ENCODE measurements at places on chromosomes 3 and 15.

GRCh38 chr3:69803681-69804270 lies 64.5 kb downstream of the MITF start:
- DNase-seq: no peak

- no peak for DNase-seq
Observed at GRCh38 chr3:99970198-99970597, 144.1 kb downstream of the FILIP1L start.

DNA sequence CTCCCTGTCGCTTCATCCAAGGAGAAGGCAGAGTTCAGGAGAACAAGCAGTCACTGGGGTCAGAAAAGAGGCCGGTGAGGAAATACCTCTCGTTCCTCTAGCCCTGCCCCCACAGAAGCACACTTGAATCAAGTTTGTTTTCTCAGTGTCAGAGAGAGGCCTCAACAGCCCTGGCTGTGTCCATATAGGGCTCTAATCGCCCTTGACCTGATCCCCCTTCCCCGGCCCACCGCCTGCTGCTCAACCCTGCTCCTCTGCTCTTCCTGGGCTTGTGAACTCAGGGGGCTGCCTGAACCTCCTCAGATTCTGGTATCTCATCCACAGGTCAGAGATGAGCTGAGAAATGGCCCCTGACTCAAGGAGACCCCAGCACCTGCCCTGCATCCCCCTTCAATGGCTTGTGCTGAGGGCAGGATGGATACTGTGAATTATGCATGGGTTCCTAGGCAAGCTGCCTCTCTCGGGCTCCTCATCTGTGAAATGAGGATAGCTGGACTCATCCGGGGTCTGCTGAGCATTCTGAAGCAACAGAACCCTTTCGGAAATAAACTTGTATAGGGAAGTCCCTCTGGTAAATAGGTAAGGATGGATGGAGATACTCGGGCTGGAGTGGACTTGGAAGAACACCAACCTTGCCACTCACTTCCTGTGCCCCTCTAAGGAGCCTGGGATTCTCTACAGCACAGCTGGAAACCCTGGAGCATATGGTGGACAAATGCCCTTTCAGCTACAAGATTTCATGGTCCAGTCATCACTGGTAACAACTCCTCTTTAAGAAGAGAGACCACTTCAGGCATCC lies 147.5 kb downstream of the STT3B start:
- DNase-seq: no peak

DNA sequence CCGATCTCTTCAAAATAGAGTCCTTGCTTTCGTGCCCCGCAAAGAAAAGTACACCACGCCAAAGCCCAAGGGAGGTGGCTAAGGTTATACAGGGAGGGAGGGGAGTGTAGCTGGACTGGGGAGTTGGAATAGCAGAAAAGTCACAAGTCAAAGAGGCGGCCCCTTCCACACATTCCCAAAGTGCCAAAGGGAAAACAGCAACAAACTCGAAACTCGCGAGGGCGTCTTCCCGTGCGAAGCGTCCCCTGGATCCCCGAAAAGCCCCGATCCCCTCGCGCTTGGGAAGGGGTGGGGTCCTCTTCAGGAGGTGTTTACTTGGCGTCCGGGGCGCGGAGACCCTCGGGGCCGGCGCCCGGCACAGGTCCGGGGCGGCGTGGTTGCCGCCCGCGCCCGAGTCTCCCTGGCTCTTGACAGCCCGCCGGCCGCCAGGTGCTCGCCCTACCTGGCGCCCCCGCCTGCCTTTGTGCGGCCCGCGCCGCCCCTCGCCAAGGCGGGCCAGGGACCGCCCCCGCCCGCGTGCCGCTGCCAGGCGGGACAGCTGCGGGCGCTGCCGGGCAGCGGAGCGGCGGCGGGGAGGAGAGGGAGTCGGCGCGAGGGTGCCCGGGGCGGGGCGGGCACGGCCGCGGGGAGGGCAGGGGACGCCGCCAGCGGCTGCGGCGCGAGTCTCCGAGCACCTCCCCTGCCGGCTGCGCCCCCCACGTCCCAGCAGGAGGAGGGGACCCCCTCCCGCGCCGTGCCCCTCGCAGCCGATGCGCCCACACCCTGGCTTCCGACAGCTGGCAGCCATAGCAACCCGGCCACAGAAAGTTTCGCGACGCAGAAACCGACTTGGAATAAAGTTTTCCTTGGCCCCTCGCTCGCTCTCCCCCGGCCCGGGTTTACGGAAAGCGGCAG lies 966 bp downstream of the MYO1E start:
- no peak for DNase-seq

GRCh38 chr15:64634027-64634426 lies 141.4 kb downstream of the RBPMS2 start:
- DNase-seq: no peak

DNA sequence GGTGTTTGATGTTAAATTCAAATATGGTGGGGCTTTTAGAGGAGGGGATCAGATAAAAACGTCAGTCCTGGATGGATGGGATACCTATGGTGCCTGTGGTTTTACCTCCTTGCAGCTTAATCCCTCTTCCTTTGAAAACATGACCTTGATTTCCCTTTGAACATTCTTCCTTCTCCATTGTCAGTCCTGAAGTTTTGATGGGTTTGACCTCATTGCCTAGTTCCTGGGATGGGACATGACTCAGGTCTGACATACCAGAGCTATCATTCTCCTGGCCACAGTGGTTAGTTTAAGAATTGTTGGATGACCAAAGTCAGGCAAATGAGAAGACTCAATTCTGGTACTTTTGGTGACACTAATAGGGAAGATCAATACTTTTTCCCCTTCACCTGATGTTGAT lies 87.2 kb downstream of the PRICKLE2 start:
- DNase-seq: no peak

GRCh38 chr3:71488391-71488809 lies 95.1 kb downstream of the FOXP1 start:
- no peak for DNase-seq

DNA sequence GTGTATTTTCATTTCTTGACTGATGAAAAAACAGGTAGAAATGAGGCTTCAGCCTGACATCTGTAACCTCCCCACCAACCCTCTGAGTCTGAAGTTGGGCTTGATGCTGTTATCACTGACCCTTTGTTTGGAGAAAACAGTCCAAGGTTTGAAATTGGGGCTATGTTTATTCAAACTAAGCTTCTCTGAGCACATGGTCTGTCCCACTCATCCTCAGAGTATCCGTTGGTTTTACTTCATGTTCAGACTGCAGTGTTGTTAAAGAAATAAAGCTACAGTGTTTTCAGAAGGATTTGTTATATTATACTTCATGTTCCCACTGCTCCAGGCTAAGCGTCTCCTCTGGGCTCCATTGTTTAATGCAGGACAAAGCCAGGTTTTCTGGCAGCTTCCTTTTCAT lies 6.0 kb downstream of the MAPKBP1 start:
- DNase-seq: no peak

DNA sequence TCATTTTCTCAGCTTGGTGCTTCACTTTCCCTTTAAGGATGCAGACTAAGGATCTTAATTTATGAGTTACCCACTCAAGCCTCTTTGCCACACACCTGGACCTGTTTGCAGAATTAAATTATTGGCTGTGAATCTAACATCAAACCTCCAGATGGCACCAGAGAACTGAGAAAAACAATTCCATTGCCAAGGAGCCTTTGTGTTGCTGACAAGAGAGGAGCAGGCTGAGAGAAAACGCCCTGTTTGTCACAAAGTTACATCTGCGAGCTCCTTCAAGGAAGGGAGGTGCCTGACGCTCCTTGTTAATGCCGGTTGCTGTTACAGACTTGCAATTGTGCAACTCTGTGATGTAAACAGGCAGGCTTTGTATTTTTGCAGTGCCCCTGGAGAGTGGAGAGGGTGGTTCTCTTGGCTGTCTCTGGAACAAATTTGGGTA lies 36.3 kb upstream of the TMC3 start:
- DNase-seq: peak; percentile 65

- DNase-seq: no peak
Observed at GRCh38 chr3:50430191-50430590, 70.9 kb upstream of the TMEM115 start.

GRCh38 chr3:79497447-79498111 lies 270.2 kb downstream of the ROBO1 start:
- no peak for DNase-seq

DNA sequence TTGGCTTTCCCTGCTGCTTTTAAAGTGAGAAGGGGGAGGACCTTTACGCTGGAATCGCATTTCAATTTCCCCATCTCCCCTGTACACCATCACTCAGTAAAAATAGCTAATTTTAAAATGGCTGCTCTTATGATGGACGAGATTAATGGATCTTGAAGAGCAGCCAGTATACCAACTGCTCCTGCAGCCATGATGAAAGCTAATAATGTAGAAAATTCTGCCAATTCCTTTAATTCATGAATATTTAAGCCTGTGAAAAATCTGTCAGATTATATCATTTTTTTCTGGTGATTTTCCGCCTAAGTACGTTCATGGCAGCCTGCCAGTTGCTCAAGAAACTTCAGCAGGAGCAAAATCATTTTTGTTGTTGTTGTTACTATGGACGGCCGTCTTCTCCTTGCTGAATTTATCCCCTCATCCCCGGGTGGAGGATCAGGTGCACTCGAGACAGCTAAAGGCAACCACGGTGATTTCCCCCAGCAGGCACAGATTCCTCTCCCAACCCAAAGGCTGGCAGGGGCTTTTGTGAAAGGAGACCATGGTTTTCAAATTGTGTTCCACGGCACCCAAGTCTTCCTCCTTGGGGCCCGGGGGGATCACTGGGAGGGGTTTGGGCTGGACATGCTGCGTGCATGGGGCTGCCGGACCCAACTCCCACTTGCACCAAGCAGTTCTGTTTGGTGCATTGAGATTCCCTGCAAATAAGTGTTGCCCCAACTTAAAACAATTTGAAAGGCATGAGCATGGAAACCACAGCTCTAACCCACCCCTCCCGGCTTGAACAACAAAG lies 289.6 kb downstream of the UACA start:
- no peak for DNase-seq

GRCh38 chr3:105334138-105334882 lies 32.4 kb upstream of the ALCAM start:
- no peak for DNase-seq

GRCh38 chr3:163548015-163548414 lies 1530.3 kb downstream of the SI start:
- DNase-seq: no peak

- no peak for DNase-seq
Observed at GRCh38 chr3:158776531-158776930, 25.3 kb upstream of the MFSD1 start.

- no peak for DNase-seq
Observed at GRCh38 chr3:19220311-19220710, 72.0 kb downstream of the KCNH8 start.

GRCh38 chr3:98972155-98972554 lies 70.7 kb upstream of the DCBLD2 start:
- no peak for DNase-seq

- no peak for DNase-seq
Observed at GRCh38 chr3:83224101-83224868, 1462.8 kb upstream of the GBE1 start.

DNA sequence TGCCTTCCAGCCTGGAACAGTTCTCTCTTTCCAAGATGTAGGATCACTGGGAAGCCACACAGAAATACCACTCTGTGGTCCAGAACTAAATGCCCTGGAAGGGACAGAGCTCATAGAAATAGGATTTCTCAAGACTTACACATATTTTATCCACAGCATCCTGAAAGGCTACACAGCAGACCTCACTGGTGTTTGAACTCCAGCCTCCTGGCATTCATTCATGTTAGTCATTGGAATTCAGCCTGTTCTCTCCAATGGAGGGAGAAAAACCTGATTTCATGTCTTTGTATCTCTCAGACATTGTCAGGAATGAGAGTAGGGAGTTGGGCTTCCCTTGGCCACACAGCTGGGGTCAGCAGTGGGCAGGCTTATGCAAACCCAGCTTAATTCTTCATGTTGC lies 121.1 kb upstream of the PPP2R3A start:
- DNase-seq: no peak

DNA sequence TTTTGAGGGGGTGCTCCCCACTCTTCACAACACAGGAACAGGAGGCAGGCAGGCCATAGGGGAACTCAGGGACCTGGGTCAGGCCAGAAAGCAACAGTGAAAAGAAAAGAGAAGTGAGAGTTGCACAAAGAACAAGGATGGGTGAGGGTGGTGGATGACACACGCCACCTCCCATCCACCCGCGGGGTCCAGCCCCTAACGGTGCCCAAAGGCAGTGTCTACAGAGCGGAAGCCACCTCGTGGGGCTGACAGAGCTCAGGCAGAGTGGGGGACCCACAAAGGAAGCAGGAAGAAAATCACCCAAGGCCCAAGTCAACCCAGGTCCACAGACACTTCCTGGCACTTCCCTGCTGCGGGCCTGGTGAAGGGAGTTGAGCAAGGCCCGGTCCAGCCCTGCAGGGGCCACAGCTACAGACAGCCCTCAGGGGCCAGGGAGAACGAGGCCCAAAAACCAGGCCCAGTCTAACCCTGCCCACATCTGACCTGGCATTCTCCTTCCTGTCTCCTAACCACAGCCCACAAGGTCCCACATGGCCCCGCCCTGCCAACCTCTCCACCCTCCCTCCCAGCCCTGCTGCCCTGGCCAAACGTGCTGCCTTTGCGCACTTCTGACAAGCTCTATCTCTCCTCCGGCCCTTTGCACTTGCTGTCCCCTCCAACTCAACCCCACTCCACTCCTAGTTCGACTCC lies 5.9 kb downstream of the NUP210 start:
- no peak for DNase-seq

GRCh38 chr3:161320837-161321236 lies 50.5 kb downstream of the SPTSSB start:
- DNase-seq: no peak

GRCh38 chr3:195114786-195115599 lies 156.0 kb downstream of the XXYLT1 start:
- DNase-seq: no peak

DNA sequence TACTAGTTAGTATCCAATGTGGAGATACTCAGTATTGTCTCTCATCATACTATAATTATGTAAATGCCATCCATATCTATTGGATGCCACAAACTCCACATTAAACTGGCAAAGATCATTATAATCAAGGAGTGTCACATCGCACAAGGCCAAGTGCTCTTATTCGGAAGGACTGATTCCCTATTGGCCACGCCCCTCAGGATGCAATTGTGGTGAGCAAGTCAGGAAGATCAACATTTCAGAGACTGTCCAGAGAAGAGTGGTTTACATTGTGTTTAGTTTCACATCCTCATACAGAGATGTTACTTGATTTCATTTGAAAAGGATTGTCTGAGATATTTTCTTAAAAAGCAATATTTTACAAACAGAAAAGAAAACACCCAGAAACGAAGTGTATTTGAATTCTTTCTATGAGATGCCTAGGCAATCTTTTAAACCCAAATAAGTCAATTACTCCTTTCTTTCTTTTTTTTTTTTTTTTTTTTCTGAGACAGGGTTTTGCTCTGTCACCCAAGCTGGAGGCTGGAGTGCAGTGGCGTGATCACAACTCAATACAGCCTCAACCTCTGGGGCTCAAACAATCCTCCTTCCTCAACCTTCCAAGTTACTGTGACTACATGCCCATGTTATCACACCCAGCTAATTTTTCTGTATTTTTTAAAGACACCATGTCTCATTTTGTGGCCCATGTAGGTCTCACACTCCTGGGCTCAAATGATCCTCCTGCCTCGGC lies 369.1 kb downstream of the RBMS3 start:
- DNase-seq: no peak

GRCh38 chr15:73028831-73029451 lies 23.3 kb upstream of the NEO1 start:
- DNase-seq: no peak

All from SHP77 treated with DMSO at 0.1 percent for 48 hours (cell line).